ENCODE measurements at places on chromosomes 6 and 20.

- DNase-seq = no peak
These were observed 13.4 kb downstream of the CAPN11 start for GRCh38 chr6:44171899-44172546.

- DNase-seq = no peak
These were observed 808.1 kb downstream of the MAFB start for GRCh38 chr20:39880890-39881289.

DNA sequence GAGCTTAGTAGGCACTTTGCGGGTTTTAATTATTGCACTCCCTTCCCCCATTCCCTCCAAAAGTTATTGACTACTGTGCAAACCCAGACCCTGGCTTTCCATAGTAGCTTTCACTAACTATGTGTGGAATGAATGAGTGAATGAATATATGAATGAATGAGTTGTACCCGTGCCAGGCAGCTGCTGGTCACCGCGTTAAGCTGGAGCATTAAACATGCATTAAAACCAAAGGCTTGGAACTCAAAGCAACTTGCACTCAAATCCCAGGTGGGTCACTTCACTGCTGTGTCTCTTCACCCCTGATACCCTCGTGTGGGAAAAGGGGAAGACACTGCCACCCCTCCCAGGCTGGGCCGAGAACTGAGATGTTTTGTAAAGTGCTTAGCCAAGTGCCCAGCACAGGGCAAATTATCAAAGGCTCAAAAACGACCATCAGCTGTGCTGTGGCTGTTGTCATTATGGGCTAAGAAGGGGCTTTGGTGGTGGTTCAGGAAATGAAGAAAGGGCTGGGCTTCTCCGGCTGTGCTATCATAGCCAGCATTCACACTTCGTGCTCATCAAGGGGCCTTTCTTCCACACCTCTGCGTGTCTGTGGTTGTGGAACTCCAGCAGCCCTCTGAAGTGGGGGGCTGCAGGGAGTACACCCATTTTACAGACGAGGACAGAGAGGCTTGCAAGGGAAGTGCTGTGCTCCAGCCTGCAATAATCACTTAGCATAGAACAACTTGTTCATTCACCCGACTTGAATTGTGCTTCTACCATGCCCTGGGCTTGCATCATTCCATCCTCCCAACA lies 60.2 kb upstream of the STX16 start:
- no peak for DNase-seq

- DNase-seq = no peak
These were observed 7.9 kb downstream of the PEX6 start for GRCh38 chr6:42970871-42971612.

GRCh38 chr6:152353440-152353839 lies 283.7 kb downstream of the SYNE1 start:
- DNase-seq = no peak

DNA sequence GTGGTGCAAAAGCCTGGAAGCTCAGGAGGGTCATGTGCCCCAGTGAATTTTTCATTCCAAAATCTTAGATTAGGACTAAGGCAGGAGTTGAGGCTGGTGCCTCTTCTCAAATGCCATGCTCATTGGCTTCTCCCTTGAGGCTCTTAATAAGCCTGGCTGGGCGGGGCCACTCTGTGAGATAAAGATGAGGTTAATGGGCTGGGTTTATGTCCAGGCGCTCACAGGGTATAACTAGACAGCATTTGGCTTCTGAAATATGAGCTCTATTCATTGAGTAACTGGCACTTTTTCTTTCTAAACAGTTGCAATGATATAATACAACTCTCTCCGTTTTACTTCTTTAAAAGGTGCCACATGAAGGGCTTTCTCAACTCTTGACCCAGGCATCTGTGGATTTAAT lies 156.3 kb downstream of the SCML4 start:
- no peak for DNase-seq

GRCh38 chr6:157253699-157254098 lies 69.6 kb downstream of the TMEM242 start:
- no peak for DNase-seq

DNA sequence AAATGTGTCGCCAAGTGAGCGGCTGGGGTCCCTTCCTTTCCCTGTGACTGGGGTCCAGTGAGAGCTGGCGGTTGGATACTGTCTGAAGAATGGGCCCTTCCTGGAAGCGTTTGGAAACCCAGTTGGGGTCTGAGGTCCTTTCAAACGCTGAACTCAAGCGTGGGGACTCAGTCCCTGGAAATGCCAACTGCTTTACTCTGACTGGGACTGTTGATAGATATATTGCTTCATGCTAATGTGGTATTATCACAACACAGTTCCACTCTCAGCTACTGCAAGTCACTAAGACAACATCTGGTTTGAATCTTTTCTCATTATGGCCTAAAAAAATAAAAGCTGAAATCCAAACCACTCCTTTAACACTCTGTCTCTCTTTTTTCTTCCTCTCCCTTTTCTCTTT lies 23.7 kb upstream of the PSMF1 start:
- no peak for DNase-seq

- DNase-seq = no peak
These were observed 16.2 kb downstream of the BNIP5 start for GRCh38 chr6:36320475-36320874.

DNA sequence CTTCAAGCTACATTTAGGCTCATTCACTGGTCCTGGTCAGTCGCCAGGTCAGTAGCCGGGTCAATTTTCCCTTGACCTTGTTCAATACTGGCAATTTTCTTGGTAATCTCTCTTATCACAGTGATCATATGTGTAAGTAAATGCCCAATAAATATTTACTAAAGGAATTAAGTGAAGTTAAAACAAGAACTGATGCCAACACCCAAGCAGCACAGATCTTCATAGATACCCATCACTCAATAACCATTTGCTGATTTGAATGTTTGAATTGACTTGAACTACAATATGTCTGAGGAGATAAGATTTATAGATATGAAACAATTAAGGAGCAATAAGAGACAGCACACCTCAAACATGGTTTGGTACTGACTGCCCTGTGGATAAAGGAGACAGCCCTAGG lies 100.8 kb upstream of the PREP start:
- DNase-seq = no peak

DNA sequence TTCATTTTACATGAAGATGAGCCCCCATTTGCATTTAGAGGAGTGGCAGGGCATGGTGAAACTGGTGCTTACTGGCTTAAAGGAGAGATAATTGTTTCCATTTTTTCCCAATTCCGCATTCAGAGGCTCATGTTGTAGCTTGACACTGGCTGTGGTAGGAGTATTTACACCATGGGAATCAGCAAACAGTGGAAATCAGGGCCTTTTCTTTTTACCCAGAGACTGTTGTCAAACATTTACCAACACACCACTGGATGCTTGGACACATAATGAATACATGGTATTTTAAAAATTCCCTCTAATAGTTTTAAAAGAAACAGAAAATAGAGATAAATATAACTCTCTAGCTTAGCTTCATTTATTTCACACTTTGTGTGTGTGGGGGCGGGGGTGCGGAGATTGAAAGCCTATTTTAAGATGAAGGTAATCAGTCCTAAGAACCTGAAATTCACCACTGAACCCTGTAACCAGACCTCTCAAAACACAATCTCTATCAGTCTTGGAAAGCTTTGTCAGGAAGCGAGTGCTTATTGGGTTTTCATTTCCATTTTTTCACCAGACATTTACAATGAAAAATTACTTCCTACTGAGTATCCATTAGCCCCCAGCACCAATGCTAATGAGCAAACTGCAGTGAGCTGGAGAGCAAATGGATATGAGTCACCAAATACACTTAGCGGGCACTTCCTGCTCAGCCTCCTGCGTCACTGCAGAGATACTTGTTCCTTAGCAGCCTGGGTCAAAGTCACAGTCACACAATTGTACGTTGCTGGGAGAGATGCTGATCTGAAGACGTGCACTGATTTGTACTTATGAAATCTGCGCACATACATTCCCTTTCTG lies 532.0 kb downstream of the BCKDHB start:
- no peak for DNase-seq

GRCh38 chr6:95175927-95176675 lies 401.2 kb upstream of the MANEA start:
- DNase-seq = no peak

- no peak for DNase-seq
These were observed 11.0 kb downstream of the TREM1 start for GRCh38 chr6:41275489-41275888.

DNA sequence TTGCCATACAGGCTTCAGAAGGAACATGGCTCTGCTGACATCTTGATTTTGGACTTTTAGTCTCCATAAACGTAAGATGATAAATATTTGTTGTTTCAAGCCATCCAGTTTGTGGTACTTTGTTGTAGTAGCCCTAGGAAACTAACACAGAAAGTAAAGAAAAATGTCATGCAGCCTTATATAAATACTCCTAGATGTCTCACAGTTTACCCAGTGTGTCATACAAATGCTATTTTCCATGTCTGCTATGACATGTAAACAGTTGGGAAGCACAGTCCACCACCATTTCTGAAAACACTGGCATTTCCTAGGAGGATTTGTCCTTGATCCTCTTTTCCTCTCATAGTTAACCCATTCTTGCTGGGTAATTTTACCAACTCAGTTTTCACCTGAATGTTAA lies 30.6 kb upstream of the ME1 start:
- no peak for DNase-seq

DNA sequence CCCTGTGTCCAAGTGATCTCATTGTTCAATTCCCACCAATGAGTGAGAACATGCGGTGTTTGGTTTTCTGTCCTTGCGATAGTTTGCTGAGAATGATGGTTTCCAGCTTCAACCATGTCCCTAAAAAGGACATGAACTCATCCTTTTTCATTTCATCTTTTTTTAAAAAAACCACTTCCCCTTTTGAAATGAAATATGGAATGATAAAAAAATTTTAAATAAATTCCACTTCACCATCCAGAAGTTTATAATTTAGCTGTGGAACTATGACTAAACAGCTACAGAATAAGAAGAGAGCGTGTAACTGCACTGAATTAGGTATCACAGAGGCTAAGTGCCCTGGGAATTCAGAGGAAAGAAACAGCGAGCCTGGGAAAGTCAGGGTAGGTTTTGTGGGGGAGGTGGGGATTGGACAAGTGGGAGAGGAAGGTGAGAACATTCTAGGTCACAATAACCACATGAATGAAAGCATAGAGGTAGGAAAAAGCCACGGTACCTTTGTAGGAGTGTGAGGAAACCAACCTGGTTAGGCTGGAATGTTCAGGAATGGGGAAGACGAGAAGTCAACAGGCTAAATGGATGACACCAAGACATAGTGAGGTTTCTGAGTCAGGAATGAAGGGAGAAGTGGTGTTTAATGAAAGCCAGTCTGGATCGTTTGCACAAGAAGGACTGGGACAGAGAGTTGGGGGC lies 11.0 kb downstream of the TRIM10 start:
- DNase-seq = no peak

DNA sequence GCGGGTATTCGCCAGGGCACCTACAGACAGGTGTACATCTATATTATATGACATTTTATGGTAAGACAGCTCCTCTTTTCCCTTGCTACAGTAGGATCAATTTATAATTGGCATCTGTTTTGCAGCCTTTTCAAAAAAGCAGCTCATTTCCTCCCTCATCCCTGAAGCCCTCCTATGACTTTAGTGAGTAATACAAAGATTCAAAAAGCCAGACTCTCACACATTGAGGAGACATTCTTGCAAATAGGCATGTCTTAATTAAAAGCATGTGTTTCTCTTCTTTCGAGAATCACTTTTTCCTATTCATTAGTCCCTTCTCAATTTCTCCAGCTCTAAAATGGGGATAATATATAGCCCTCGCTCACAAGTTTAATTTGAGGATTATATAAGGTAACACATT lies 283.4 kb downstream of the TBC1D7 start:
- DNase-seq = no peak

- no peak for DNase-seq
These were observed 181.7 kb upstream of the ARID1B start for GRCh38 chr6:156595476-156595875.

DNA sequence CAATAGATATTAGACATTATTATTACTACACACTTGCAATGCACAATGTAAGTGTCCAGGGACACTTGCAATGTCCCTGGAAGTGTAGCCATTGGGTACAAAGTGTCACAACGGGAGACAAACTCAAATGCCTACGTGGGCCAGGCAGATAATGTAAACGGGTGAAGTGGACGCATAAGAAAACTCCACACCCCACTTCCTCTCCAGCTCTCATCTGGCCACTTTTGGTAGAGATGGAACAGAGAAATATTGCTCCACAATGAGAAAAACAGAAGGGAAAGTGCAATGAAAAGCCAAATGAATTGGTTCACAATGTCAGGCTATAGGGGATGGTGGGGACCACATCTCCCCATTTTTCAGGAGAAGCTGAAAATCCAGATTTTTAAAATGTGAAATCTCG lies 9.4 kb downstream of the SULF2 start:
- DNase-seq = no peak

GRCh38 chr6:169932491-169932890 lies 181.1 kb downstream of the ERMARD start:
- no peak for DNase-seq

DNA sequence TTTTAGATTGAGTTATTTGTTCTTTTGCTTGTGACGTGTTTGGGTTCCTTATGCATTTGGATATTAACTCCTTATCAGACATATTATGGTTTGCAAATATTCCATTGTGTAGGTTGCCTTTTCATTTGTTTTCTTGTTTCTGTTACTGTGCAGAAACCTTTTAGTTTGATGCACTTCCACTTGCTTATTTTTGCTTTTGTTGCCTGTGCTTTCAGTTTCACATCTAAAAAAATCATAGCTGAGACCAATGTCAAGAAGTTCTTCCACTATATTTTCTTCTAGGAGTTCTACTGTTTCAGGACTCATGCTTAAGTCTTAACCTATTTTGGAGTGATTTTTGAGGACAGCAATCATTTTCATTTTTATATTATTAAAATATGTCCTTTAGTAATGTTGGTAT lies 113.5 kb downstream of the EPM2A start:
- no peak for DNase-seq

DNA sequence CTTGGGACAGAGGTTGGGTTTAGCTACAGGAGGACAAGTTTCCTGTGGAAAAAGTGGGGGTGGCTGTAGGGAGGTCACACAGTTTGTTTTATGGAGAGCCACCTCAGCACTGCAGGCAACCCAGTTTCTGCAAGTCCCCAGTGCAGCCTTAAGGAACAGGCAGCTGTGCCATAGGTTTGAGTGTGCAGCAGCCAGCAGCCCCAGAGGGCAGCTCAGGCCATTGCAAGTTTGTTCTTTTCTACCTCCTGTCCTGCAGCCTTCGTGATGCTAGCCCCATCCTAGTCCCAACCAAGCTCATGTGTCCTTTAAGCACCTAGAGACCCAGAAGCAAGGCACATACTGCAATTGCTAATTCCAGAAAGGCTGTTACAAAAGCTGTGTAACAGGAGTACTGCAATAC lies 58.8 kb downstream of the ZBTB9 start:
- no peak for DNase-seq

- DNase-seq = no peak
These were observed at the start of gene SRC for GRCh38 chr20:37345339-37346235. SRC (plus strand) TSS chr20:37346140; CDS start chr20:37384154, 38,014 bp downstream.

GRCh38 chr20:32449057-32449889 lies 91.1 kb downstream of the ASXL1 start:
- DNase-seq = no peak

All from stimulated activated CD4-positive, alpha-beta T cell treated with anti-CD3 and anti-CD28 coated beads, Interleukin-15, amount 100 ng/mL, for 1 hour (primary cell).